ENCODE measurements at places on chromosomes 7 and 10.

GRCh38 chr7:128059143-128059988, 28.1 kb upstream of the LRRC4 start:
- no peak for DNase-seq

DNA sequence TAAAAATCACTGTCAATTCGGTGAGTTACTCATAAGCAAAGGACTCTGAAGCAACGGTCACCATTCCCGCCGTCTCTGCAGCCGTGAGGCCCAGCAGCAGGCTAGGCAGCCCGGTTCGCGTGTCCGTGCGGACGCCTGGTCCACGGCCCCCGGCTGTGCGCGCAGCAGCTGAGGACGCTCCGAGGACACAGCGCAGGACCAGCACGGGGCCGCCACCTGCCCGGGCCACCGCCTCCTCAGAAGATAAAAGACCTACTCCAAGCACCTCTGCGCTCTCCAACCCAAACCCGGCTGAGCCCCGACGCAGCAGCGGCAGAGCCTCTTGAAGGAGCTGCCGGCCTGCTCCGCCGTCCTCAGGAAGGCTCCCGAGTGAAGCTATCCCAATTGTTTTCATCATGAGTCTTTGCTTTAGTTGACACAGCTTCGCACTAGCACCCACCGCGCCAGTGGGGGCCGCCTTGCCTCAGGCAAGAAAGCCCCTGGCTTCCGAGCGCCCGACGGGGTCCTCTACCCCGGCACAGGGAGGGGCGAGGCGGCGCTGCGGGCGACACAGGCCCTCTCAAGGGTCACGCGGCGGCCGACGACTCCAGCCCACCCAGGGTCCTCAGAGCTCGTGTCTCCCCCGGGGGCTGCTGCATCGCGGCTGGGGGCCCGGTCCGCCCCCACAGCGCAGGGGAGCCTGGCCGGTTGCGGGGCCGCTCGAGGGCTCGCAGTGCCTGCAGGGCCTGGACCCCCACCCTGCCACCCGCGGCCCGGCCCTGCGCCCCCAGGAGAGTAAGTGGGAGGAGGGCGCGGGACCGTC, 16.9 kb upstream of the GPR146 start:
- DNase-seq = no peak

DNA sequence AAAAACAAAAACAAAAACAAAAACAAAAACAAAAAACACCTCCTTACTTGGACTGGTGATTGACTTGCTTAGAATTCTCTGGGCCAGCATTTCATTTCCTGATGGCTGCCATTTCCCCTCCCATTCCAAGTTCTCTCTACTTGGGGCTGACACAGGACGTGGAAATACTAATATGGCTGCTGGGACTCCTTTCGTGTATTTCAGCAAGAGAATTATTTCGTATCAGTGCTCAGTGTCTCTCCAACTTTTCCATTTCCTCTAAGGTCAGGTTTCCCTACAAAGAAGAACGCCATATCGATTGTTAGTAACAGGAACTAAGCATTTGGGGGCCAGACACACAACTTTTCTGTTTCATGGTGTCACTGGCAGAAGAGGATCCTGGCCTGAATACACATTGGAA, 22.5 kb upstream of the VAX1 start:
- no peak for DNase-seq

DNA sequence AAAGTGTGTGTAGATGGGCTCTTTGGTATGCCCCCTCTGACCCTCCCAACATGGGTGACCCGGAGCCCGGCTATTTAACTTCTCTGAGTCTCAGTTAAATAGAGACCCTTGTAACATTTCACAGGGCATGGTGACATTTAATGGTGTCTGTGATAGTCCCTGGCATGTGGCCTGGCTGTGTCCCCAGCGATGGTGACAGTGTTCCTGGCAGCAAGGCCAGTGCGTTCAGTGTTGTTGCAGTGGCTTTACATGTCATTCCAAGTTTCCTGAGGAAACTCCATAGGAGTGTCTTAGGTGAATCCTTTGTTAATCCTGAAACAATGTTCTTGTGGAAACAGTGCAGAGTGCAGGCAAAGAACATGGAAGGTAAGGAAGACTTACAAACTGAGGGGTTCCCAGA, 137.0 kb downstream of the RAMP3 start:
- no peak for DNase-seq

- DNase-seq = no peak
Measured at GRCh38 chr7:30679664-30680063, 2.6 kb downstream of the CRHR2 start.

DNA sequence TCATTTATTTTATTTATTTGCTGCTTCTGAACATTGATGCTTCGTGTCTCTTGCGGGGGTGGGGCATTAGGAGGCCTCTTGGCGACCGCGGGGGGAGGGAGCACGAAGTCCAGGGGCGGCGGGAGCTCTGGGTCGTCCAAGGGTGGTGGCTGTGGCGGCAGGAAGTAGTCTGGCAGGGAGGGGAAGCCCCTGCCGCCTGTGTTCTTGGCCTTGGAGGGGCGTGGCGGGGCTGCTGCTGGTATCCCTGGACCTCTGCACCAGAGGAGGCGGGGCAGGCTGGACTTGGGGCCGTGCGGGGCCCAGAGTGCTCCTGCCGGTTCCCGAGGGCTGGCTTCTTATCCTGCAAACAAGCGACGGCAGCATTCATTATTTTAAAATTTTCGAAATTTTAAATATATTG, 70.5 kb upstream of the ABI1 start:
- no peak for DNase-seq

Data from iPS DF 6.9 (cell line).